ENCODE measurements at places on chromosomes 2 and 18. TPM values are rescaled to one million over a fixed set of nuclear protein-coding genes. Genes with fewer than 3 reads are reported as not detected.

Gene AMER3
- 10.1 TPM for total RNA-seq

Gene MOGAT1
- total RNA-seq = not detected

Gene LYG2
- total RNA-seq = not detected

Gene GMCL1
- total RNA-seq = 23.6 TPM

Gene UGT1A8
- not detected for total RNA-seq

Gene GALR1
- total RNA-seq = 0.34 TPM

Gene GRHL1
- total RNA-seq = 25.7 TPM

Gene ALK
- total RNA-seq = 0.14 TPM
